ENCODE measurements at places on chromosomes 3 and 15. TPM values are rescaled to one million over a fixed set of nuclear protein-coding genes. Genes with fewer than 3 reads are reported as not detected.

The GRK7 gene
- total RNA-seq: not detected

The NR2F2 gene
- total RNA-seq: 7.9 TPM

The NSUN3 gene
- 25.7 TPM for total RNA-seq

The UCN2 gene
- not detected for total RNA-seq

The FRMD5 gene
- 0.54 TPM for total RNA-seq

The TLR9 gene
- 1.7 TPM for total RNA-seq

The TCTA gene
- total RNA-seq: 56.4 TPM

The FBXO40 gene
- not detected for total RNA-seq

The PAK6 gene
- total RNA-seq: 4.7 TPM

The SGO1 gene
- total RNA-seq: 9.9 TPM

The RYR3 gene
- 0.18 TPM for total RNA-seq

The DNASE1L3 gene
- 1.9 TPM for total RNA-seq

- no peak for DNase-seq
These were observed 44.2 kb downstream of the SGO1 start for GRCh38 chr3:20141851-20142250.

- DNase-seq: no peak
These were observed 8.3 kb downstream of the BMF start for GRCh38 chr15:40100123-40100946.

- no peak for DNase-seq
These were observed 30.8 kb upstream of the ZBTB38 start for GRCh38 chr3:141337523-141337854.

- peak; percentile 52 for DNase-seq
These were observed 64.5 kb upstream of the CADPS start for GRCh38 chr3:62939707-62940106.

GRCh38 chr3:42961633-42962032 lies 17.5 kb upstream of the GASK1A start:
- no peak for DNase-seq

DNA sequence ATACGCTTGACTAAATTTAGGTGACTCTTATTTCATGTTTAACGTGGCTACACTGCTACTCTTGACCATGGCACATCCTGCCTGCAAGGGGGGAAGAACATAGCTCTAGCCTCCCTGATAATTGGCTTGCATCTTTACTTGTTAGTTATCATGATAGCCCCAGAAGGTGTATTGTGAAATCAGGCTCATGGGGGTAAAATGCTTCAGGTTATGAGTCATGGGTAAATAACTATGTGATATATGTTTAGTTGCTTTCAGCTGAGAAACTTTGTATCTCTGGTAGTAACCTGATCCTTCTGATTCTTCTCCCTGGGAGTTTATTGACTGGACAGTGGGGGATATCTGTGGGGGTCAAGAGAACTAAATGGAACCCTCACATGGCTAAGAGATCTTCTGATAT lies 660.8 kb upstream of the UBE2E2 start:
- DNase-seq: no peak

GRCh38 chr3:187823746-187824145 lies 78.5 kb upstream of the BCL6 start:
- no peak for DNase-seq

GRCh38 chr3:115851571-115851970 lies 228.3 kb downstream of the GAP43 start:
- DNase-seq: no peak

DNA sequence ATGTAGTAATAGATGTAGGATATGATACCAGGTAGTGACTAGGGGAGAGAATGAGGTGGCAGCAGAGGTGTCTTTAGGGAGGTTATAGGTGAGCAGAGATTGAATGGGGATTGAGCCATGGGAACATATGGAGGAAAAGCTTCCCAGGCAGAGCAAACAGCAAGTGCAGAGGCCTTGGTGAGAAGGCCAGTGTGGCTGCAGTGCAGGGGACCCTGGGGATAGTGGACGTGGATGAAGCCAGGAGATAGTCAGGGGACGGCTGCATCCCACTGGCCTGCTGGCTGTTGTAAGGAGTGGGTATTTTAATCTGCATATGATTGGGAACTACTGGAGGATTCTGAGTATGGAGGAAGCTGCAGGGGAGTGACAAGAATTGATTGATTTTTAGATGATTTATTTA lies 62.7 kb upstream of the TRAK1 start:
- no peak for DNase-seq

DNA sequence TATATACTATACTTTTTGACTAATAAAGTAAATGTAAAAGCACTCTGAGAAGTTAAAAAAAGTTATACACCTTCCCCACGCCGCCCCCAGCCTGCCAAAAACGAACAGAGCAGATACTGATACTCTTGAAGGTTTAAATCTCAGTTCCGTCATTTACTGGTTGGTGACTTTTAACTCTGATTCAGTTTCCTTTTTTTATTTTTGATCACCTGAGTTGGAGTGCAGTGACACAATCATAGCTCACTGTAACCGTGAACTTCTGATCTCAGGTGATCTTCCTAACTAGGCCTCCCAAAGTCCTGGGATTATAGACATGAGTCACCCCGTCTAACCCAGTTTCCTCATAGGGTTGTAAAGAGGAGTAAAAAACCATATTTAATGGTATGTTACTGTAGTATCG lies 3.3 kb upstream of the TIPIN start:
- no peak for DNase-seq

DNA sequence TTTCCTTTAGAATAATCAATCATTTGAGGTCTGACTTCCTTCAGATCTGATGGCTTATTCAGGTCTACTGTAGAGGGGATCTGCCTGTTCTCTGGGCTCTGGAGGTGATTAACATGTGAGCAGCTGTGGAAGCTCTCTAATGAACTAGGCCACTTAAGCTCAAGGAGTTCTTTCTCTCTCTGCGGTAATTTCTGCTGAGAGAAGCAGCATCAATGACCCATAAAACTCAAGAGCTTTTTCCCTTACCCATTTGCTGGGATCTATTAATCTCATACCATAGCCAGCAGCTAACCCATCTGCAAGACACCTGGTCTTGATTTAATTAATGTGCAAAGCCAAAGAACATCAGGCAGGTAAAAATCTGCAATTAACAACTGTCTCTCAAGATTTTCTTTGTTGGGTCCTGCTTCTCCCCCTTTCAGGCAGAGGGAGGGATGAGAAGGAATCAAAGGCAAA lies 73.2 kb upstream of the DLG1 start:
- DNase-seq: no peak

GRCh38 chr15:24729760-24730159 lies 54.2 kb downstream of the NPAP1 start:
- DNase-seq: no peak

- DNase-seq: no peak
These were observed 14.5 kb upstream of the RBSN start for GRCh38 chr3:15113471-15113870.

- DNase-seq: no peak
These were observed 97.9 kb upstream of the PFN2 start for GRCh38 chr3:150068440-150069153.

- DNase-seq: no peak
These were observed 10.4 kb downstream of the PLA2G4E start for GRCh38 chr15:42010434-42010833.

GRCh38 chr3:127865941-127866340 lies 43.6 kb upstream of the MGLL start:
- DNase-seq: no peak

GRCh38 chr3:116140100-116140689 lies 305.1 kb downstream of the LSAMP start:
- DNase-seq: no peak

DNA sequence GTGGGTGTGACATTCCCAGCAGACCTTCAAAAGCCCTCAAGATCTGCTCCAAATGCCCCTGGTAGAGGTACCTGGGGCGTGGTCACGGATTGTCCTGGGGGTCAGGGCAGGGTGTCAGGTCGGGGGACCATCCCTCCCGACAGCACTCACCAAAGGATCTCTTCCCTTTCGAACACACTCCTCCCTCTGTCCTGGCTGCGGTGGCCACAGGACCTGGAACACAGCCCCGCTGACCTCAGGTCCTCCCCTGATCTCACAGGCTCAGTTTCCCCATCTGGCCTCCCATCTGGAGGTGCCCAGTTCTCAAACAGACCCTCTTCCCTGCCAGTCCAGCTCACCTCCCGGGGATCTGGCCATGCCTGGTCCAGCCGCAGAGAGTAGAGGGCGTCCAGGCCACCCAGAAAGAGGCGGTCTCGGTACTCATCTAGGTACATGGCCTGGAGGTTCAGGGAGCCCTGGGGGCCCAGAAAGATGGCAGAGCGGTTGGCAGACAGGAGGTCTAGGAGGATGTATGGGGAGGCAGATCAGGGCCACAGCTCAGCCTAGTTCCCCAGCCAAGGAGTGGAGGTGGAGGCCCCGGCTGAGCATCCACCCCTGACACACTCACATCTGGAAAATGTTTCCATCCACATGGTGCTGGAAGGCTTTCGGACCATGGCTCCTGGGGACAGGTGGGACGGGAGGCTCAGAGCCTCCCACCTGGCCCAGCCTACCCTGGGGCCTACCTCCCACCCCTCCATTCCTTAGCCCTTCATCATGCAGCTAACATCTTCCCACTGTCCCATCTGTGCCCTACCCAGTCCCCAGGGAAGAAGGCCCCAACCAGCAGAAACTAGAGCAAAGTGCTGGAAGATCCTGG lies 2.3 kb downstream of the SEMA3G start:
- no peak for DNase-seq

DNA sequence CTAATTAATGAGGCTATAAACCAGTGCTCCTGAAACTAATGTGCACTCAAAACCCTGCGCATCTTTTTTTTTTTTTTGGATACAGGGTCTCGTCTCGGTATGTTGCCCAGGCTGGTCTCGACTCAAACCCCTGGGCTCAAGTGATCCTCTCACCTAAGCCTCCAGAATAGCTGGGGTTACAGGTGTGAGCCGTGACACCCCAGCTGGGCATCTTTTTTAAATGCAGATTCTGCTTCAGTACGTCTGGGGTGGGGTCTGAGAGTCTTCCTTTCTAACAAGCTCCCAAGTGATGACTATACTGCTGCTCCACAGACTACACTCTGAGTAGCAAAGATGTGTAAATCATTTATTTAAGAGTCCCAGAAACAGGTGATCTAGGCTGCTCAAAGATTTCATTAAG lies 73.0 kb downstream of the BFSP2 start:
- DNase-seq: no peak

- DNase-seq: no peak
These were observed 40.1 kb upstream of the MITF start for GRCh38 chr3:69699183-69699582.

DNA sequence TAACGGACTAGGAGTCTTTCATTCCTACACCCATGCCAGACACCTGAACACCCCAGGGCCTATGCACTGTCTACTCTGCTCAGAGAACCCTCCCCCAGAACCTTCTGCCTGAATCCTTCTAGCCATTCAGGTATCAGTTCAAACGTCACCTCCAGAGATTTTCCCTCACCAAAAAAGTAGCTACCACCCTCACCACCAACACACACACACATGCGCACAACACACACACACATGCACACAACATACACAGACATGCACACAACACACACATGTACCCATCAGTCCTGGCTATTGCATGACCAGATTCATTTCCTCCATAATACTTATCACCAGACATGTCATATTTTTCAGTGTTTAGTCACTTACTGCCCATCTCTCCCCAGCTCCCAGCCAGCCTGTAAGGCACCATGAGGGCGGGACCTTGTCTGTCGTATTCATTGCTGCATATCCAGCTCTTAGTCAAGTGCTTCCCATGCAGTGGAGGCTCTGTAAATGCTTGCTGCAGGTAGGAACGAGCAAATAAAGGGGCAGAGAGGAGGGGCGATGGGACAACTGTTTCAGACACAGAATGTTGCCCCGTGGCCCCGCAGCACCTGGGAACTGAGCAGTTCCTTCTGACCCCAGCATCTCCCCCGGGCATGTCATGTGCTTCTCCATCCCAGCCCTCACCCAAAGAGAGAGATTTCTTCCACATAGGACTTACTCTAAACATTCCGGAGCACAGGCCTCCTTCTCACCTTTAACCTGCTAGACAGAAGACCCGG lies 29.2 kb downstream of the XXYLT1 start:
- DNase-seq: peak; percentile 32

DNA sequence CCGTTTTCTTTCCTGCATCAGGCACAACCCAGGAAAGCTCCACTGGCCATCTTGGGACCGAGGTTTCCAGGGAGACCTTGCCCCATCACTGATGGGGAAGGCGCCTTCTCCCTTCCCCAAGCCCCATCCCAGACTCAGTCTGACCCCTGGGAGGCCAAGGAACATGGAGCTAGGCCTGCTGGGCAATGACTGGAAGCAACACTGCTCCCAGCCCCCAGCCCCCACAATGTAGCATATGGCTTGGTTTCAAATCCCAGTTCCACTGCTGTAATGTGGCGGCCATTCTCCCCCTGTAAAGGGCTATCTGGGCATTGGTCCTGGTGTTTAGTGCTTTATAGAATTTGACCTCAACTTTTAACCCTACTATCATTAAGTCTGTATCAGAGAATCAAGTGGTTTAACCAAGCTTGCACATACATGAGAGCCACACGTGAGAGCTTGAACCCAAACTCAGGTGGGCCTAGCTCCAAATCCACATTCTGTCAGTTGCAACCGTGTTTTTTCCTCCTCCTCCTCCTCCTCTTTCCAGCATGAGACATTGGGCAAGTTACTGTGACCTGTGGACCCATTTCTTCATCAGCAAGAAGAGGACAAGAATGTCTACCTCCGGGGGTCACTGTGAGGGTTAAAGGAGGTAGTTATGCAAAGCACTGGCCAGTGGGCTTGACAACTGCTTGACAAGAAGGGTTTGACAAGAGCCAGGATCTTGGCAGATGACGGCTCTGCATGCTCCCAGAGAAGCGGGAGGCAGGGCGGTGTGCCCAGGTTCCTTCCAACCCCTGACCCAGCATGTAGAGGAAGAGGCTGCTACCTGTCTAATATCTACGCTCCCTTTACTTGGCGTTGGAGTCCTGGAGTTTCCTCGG lies 37.4 kb downstream of the KLHL25 start:
- no peak for DNase-seq

DNA sequence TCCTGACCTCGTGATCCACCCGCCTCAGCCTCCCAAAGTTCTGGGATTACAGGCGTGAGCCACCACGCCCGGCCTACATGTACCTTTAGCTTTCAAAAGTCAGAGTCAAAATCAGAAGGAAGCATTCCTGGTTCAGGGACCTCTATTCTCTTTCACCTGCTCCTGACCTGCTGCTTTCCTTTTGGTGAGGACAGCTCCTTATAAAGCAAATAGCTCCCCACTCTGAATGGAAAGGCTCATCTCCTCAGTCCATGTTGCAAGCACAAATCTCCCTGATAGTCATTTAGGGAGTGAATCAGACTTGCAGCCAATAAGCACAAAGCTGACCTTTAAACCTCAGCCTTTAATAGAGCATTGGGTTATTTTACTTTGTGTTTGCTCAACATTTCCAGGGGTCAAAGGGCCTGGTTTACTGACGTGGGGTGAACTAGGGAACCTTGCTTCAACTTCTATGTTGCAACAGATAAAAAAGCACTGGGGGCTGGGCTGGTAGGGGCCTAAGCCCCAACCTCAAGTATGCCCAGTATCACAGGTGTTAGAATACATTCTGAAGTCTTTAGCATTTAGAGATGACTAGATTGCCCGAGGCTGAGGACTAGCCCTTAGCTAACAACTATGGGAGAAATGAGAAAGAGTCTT lies 43.1 kb downstream of the THRB start:
- peak; percentile 51 for DNase-seq

DNA sequence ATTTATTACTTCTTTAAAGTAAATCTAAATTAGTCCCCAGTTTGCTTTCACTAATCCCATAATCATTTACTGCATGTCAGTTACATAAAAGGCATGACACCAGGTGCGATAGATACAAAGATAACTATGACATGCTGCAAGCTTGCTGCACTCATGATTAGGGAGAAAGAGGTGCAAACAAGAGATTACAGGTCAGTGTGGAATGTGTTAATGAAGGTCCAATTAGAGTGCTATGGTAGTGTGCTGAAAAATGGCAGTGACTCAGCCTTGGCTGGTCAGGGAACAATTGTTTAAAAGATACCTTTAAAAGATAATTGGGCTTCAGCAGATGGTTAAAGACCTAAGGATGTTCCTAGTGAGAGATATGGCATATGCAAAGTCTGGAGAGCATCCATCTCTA lies 352.6 kb upstream of the TGFBR2 start:
- DNase-seq: no peak
